ENCODE measurements at places on chromosomes 1 and 21.
A peak's percentile ranks its signal among the peaks of the same experiment; 100 is the strongest.

GRCh38 chr1:162859191-162859590, 1.8 kb downstream of the CCDC190 start:
- no peak for DNase-seq

- DNase-seq = no peak
Observed at GRCh38 chr1:107617456-107617855, 347.5 kb downstream of the VAV3 start.

GRCh38 chr1:22886211-22886610, 86.5 kb downstream of the LACTBL1 start:
- no peak for DNase-seq

DNA sequence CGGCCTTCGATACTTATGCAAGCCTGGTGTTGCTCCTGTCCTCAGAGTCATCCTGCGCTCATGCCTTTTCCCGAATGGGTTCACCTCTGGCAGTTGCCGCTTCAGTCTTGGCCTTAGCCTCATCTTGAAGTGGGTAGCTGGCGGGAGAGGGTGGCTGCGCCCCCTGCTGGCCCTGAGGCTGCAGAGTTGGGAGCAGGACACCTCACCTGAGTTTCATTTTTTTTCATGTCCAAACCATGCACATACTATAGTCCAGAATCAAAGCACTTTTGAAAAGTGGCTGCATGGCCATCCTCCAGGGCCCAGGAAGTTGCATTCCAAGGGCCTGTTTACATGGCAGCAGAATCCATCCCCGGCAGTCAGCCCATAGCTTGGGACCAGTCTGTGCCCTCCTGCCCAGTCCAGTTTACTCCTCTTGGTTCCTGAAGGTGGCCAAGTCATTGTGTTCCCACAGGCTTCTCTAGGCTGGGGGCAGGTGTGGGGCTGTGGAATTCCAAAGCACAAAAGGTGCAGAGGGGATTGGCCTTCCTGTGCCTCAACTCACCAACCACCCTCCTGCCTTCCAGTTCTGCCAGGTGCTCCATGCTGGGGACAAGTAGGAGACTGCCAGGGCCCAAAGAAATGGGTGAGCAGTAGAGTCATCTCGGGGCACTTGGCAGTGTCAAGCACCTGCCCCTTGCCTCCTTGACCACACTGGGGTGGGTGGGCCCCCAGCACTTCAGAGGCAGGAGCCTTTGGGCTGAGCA, 44.0 kb downstream of the YARS1 start:
- DNase-seq = peak; percentile 38

GRCh38 chr1:163205513-163205912, 2.8 kb upstream of the RGS5 start:
- DNase-seq = no peak

GRCh38 chr21:30116479-30116878, 50.1 kb downstream of the CLDN17 start:
- no peak for DNase-seq

GRCh38 chr1:102032534-102032933, 35.8 kb upstream of the OLFM3 start:
- DNase-seq = no peak

DNA sequence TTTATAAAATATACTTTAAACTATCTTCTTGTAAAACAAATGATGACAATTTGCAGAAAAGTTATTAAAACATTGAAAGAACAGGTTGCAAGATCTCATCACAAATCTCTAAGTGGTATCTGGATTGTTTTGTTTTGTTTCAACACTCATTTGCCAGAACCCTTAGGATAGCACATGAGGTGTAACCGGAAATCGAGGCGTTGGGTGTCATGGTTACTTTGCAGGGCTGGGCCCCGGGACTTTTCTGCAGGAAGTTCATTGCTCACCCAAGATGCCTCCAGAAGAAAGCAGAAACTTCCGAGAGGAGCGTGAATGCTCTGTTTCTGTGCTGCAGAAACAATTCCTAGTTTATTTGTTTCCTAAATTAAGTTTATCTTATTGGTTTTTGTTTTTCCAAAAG, 2.5 kb downstream of the DISC1 start:
- DNase-seq = no peak

DNA sequence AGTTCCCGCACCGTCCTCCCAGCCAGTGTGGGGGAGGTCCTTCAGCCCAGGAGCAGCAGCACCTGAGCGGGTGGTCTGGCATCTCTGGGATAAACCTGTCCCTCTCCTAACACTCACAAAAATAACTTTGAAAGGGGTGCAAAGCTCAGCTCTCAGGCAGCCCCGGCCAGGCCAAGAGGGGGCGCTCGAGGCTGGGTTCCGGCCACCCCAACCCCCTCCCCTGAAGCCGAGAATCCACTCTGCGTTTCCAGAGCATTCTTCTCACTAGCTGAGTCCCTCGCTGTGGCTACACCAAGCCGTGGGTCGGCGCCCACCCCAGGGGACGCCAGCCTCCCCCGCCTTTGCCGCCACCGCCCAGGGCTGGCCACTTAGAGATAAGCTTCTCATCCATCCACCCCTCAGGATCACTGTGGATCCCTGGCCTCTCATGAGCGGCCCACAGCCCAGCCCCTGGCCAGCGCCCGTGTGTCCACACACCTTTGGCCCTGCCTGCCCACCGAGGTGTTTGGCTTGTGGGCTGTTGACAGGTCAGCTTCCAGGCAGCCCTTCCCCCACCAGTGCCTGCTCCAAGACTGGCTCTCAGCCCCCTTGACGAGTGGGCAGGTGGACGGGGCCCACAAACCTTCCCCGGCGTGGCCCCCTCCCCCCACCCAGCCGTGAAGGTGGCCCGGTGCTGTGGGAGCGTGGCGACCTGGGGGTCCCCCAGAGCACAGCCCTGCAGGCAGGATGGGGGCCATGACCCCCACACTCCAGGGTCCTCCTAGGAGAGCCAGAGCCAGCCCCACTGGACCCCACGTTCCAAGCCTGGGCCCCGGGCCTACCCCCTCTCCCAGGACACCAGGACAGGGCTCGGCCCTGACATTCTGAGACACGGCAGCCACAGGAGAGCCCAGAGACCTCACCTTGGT, 1.9 kb downstream of the FTCD start:
- DNase-seq = no peak

DNA sequence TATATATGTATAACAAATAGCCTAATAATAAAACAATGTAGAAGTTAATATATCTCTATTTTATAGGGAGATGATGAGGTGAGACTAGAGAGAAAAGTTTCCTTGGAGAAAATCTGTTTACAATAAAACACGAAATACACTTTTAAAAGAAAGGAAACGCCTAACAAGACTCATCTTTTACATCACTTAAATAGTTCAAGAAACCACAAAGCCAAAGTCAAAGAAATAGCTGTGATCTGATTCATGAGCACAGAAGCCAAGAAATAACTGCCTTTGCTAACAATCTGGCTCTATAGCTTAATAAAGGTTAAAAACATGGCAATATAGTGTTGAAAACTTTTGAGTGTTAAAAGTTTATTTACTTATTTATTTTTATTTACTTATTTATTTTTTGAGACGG, 61.5 kb downstream of the TOR3A start:
- DNase-seq = no peak

- DNase-seq = no peak
Observed at GRCh38 chr1:3774946-3775489, 2.5 kb downstream of the SMIM1 start.

DNA sequence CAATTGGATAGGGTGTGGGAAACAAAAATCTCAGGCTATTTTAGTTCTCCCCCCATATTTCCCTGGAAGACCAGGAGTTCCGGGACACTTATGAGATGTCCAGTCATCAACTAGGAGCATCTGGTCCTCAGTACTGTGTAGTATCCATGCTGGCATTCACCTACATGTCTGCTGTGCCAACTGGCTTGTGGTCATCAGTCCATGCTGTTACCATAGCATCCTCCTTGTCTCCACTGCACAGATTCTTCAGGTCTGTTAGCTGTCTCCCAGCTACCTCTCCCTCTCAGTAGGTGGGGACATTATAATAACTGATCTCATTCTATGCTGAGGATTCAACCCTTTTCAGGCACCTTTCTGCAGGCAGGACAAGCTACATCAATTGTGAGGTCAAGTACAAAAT, 302.9 kb downstream of the BARHL2 start:
- no peak for DNase-seq

DNA sequence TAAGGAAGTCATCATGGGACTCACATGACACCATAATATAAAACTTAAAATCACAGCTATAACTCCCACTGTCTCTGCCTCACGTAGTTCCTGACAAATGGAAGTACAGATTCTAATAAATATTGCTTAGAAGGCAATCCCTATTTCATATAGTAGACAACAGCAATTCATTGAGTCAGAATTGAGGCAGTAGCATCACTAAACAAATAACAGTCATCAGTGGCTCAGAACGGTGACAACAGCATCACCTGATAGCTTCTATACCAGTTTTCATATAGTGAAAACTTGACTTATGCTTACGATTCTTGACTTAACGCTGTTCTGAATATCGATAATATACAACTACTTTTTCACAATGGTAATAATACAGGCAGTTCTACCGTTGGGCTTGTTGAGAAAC, 12.0 kb downstream of the TARBP1 start:
- DNase-seq = no peak

- DNase-seq = no peak
Observed at GRCh38 chr1:232578651-232579195, 51.2 kb downstream of the SIPA1L2 start.

DNA sequence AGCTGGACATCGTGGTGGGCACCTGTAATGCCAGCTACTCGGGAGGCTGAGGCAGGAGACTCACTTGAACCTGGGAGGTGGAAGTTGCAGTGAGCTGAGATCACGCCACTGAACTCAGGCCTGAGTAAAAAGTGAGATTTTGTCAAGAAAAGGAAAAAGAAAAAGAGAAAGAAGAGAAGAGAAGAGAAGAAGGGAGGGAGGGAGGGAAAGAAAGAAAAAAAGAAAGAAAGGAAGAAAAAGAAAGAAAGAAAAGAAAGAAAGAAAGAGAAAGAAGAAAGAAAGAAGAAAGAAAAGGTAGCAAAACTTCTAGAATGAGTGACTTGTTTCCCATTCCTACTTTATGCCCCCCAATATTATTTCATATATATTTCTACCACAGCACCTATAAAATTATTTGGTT, 98.8 kb downstream of the UBE2U start:
- no peak for DNase-seq

- DNase-seq = no peak
Observed at GRCh38 chr1:112370996-112371395, 25.0 kb upstream of the CTTNBP2NL start.

DNA sequence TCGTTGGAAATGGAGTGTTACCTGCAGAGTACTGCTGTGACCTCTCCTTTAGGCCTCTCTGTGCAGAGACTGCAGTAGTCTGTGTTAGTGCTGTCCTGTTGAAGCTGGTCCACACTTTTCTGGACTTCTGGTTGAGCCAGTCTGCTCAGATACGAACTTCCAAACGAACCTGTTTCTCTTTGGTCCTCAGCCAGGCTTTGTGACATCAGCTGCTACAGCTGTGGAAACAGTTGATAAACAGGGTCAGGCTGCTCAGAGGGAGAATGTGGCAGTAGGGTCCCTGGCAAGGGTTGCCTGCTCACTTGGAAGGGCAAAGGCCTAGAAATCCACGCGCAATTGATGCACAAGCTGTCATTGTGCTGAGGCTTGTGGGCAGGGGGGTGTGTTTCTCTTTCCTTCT, 98.8 kb downstream of the NOS1AP start:
- no peak for DNase-seq

- no peak for DNase-seq
Observed at GRCh38 chr1:4805987-4806386, 151.6 kb downstream of the AJAP1 start.

DNA sequence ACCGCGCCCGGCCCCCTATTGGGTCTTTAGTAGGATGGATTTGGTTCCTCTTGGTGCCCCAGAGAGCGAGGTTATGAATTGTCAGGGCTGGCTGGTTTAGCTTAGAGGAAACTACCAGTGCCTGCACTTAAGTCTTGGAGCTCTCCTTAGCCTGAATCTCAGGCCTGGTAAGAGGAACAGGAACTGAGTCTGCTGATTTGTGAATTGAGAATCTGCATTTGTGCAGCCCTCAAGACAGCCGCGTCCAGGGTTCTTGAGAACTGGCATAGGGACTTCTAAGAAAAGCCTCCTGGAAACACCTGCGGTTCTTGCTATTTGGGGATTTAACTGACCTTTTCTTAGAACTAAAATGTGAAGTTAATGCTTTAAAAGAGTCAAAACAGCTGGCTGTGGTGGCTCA, 1.7 kb downstream of the NECAP2 start:
- no peak for DNase-seq

DNA sequence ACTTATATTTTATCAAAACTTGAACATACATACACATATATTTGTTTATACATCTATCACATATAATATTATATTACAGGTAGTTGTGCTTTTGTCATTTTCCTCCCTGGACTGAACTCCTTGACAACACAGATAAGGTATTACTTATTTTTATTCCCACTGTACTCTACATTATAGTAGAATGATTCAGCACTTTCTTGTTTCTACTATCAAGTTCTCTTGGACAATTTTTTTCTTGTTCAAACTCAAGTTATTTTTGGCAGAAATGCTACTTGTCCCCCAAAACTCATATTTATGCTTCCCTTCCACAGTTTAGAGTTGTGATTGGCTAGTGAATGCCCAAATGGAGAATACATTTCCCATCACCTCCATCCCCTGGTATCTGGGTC, 10.8 kb upstream of the PTPRC start:
- DNase-seq = no peak

DNA sequence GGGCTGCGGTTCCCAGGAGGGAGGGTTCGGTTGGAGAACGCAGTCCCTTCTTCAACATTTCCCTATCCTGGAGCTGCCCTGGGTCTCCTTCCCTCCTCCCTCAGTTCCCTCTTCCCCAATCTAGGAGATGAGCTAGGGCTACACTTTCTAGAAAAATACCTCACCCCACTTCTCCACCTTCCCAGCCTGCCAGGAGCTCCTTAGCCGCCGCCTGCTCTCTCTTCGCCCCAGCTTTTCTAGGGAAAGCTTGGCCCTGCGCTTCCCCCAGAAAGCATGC, 488 bp upstream of the ADAMTS1 start:
- no peak for DNase-seq

- DNase-seq = no peak
Observed at GRCh38 chr1:46481961-46482360, 7.7 kb upstream of the DMBX1 start.

- DNase-seq = no peak
Observed at GRCh38 chr1:29934255-29934772, 698.0 kb downstream of the PTPRU start.

GRCh38 chr1:160548960-160549664, 26.1 kb upstream of the SLAMF6 start:
- no peak for DNase-seq

- DNase-seq = no peak
Observed at GRCh38 chr1:59827055-59827643, 12.4 kb downstream of the HOOK1 start.

DNA sequence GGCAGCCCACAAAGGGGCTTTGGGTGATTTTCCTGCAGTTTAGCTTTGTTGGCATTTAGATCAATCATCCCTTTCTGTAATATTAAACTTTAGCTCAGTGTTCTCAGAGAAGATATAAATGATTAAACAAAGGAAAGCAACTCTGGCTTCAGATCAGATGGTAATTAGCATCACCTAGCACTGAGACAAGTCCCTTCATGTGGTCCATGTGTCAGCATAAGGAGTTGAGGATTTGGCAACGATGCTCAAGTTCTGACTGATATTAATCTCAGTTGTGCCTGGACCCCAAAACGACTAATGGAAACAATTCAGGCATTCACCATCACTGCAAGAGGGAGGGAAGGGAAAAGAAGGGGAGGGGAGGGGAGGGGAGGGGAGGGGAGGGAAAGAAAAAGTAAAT, 60.4 kb downstream of the SEC16B start:
- DNase-seq = no peak

GRCh38 chr1:81377406-81377805, 423.3 kb upstream of the ADGRL2 start:
- no peak for DNase-seq
